Stromal cell of bone marrow (primary cell): ENCODE measurements at places on chromosomes 12 and 14.
A peak's percentile ranks its signal among the peaks of the same experiment; 100 is the strongest.

- DNase-seq, result no peak
Measured at GRCh38 chr12:122884860-122885259, 11.1 kb downstream of the VPS37B start.

DNA sequence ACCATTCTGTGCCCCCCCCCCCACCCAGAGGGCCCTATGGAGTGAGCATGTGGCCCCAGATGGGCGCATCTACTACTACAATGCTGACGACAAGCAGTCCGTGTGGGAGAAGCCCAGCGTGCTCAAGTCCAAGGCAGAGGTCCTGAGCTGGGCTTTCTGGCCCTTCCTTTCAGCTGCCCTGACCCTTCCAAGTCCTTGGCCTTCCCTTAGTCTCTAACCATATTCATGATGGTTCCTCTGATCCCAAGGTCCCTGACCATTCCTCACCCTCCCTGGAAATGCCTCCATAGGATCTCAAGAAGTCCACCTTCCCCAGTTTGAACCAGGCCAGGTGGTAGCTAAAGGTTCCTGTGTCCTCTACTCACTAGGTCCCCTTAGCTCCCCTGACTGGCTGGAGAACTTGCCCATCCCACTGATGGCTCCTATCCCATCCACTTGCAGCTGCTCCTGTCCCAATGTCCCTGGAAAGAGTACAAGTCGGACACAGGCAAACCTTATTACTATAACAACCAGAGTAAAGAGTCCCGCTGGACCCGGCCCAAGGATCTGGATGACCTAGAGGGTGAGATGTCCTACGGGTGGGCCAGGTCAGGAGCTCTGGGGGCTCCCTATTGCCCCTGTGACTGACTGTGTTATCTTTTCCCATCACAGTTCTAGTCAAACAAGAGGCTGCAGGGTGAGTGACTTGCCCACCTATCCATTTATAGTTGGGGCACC is 9.8 kb downstream of the PRPF40B start:
- no peak for DNase-seq

- no peak for DNase-seq
Measured at GRCh38 chr12:52946334-52946733, 2.6 kb upstream of the KRT18 start.

GRCh38 chr14:97594306-97594705 is 797.1 kb downstream of the VRK1 start:
- no peak for DNase-seq

GRCh38 chr14:36996133-36996856 is 176.1 kb downstream of the SLC25A21 start:
- DNase-seq, result peak; percentile 30

GRCh38 chr14:51845811-51846210 is 14.6 kb upstream of the GNG2 start:
- no peak for DNase-seq

- DNase-seq, result no peak
Measured at GRCh38 chr14:96881713-96882112, 84.5 kb downstream of the VRK1 start.

- no peak for DNase-seq
Measured at GRCh38 chr12:44848703-44849085, 27.4 kb downstream of the NELL2 start.

DNA sequence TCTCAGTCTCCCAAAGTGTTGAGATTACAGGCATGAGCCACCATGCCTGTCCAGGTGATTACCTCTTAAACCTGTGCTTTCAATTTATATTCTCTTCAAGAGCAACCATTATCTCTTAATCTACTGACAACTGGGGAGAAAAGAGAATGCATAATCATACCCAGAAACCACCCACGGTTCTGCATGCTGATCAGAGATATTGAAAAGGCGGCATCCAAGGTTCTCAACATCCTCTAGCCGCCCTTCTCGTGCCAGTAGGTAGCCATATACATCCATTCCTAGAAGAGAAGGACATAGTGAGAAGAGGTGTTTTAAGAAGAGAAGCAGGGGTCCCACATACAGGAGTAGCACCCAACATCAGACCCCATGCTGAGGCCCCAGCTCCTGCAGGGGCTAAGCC is 20.8 kb downstream of the ANAPC7 start:
- DNase-seq, result no peak

- DNase-seq, result no peak
Measured at GRCh38 chr12:78571953-78572352, 292.6 kb upstream of the SYT1 start.

DNA sequence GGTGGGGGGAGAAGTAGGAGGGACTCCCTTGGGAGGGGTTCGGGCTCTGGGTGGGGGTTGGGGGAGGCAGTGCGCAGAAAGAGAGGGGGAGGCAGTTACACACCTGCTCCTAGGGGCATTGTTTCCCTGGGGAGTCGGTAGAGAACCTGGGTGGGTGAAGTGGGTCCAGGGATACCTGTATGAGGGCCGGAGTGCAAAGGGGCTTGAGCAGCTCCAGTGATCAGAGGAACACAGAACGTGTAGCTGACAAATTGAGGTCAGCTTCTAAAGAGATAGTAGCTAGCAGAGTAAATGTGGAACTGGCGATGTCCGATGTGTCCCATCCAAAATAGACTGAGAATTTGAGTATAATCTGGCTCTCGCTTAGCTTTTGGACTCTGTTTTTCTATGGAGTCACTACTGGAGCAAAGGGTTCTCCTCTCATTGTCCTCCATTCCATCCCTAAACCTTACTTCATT is 502 bp downstream of the SMARCD1 start:
- no peak for DNase-seq

- no peak for DNase-seq
Measured at GRCh38 chr14:97976861-97977260, 1179.7 kb downstream of the VRK1 start.

DNA sequence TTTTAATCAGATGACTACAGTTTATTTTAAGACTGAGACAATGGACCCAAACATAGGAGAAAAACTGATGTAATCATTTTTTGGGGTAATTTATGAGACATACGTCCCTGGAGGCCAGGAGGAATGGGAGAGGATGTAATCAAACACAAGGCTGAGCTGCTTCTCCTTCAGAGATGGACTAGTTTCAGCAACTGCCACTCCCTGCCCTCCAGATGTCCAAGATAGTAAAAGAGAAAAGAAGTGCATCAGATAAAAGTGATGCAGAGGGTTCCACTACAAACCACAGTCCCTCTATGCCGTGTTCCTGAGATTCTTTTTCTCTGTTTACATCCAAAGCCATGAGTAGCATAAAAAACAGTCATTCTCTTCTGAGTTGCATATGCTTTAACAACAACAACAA is 101.1 kb downstream of the DACT1 start:
- no peak for DNase-seq

DNA sequence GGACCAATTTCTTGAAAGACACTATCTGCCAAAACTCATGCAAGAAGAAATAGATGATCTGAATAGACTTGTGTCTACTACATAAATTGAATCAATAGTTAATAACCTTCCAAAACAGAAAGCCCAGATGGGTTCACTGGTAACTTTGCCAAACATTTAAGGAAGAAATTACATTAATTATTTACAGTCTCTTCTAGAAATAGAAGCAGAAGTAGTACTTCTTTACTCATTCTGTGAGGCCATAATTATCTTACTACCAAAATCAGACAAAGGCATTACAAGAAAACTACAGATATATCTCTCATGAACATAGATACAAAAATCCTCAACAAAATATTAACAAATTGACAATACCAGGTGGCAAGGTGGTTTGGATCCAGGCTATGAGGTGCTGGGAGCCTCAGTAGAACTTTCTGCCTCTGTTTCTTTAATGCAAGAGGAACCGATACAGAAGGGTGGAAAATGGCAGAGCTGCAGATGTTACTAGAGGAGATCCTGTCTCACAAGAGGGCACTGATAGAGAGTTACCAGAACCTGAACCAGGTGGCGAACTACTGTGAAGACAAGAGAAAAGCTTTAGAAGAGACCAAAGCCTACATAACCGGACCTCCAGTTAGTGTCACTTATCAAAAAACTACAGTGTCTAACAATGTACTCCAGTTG is 33.7 kb upstream of the KTN1 start:
- DNase-seq, result no peak

DNA sequence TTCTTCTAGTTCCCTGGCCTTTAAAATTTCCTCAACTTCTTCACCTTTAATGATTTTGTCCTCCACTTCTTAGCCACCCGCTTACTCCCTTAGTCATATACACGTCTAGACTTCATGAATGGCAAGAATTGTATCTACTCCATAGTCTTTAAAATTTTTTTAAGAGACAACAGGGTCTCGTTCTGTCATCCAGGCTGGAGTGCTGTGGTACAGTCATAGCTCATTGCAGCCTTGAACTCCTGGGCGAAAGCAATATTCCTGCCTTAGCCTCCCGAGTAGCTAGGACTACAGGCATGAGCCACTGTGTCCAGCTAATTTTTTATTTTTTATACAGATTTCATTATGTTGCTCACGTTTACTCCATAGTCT is 47.9 kb downstream of the BBS10 start:
- no peak for DNase-seq

DNA sequence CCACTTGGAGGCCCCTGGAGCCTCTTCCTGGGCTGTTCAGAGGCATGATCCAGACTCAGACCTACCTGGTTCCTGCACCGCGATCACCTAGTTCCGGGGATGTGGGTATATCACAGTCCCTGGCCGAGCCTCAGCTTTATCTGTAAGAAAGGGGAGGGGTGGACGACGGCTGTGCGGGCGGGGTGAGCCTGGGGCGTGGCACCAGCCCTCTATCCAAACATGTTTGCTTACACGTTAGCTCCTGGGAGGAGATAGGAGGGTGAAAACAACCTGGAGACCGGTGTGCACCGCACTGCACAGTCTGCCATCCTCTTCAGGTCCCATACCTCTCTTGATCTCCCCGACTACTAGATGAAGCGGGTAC is 1.2 kb downstream of the ANKRD9 start:
- DNase-seq, result no peak

DNA sequence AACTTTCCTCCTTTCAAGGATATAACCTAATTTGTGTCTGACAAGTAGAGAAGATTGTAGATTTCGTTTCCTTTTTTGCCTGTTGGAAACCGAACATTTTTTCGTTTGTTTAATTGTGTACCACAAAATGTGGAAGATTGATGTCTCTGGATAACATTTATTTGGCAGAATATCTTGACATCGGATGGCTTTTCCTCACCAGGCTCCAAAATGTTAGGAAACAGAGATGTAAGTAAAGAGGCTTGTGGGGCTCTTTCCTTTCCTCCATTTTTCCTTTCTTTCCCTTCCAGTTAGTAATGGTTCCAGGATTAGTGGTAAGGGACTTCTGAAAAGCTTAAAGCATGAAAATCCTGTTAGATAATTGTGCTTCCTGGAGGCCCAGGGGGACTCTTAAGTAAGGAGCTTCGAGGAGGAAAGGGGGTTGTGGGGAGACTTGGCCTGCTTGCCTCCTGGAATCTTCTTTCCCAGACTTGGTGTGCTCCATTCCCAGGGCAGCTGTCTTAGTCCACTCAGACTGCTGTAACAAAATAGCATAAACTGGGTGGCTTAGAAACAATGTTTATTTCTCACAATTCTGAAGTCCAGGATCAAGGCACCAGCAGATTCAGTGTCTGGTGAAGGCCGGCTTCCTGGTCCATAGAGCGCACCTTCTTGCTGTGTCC is 243.1 kb upstream of the PWP1 start:
- DNase-seq, result no peak

GRCh38 chr12:103852498-103852997 is 11.5 kb upstream of the NT5DC3 start:
- DNase-seq, result peak; percentile 43

DNA sequence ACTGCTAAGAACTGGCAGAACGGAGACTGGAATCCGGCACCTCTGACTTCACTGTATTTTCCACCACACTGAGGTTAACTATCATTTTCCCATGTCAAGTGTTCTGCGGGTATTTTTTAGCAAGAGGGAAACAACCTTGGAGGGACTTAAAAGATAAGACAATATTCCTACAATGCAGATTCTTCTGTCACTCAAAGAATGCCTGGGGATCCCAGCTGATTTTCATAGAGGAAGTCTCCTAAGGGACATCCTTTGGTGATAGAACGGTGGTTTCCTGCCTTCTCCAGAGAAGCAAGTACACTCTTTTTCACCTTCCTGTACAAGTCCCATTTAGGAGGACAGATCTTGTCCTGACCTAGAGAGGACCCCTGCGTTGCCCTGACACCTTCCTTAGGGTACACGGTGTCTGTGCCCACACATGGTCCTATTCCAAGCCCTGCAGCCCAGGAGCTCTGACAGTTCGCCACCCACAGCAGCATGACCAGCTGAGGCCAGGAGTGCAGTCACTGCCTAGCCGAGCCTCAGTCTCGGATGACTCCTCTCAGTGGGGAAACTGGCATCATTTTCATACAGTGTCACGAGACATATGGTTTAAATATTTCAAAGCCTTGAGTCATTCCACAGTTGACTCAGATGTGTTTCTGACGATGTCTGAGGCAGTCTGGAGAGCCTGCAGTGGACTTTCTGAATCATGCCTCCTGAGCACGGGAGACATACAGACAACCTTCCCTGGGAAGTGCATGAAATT is 181.3 kb upstream of the FKBP4 start:
- DNase-seq, result peak; percentile 98

DNA sequence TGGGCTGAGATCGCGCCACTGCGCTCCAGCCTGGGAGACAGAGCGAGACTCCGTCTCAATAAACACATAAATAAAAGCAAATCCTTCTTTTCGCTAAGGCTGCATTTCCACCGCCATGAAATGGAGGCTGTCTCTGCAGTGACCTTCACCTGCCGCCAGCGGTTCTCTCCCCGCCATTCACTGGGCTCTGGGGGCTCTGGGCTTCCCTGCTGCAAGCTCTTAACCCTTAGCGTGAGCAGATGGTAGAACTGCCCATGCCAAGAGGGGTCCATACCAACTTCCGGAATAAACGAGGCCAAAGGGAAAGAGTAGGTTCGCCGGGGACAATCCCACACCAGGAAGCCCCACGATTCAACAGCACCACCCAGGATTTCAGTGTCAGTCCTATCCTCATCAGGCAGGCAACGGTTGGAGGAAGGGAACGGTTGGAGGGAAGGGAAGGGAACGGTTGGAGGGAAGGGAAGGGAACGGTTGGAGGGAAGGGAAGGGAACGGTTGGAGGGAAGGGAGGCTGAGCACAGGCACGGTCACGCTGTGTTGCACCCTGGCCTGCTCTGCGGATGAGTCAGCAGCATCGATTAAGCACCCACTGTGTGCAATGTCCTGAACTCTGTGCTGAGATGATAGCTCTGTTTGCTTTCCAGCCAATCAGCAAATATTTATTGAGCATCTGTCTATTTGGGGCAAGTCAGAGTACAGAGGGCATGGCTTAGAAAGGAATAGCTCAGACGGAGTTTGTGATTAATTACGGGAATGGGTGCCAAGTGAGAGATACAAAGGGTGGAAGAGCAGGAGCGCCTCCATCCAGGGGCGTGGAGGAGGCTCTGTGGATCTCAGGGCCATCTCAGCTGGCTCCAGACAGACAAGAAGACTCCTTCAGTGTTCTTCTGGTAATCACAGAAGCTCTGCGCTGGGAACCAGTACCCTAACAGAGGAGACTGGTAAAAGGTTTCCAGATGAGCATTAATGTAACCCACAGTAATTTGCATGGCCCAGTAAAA is 77.9 kb downstream of the NINJ2 start:
- no peak for DNase-seq

GRCh38 chr12:15580431-15580830 is 208.8 kb downstream of the EPS8 start:
- DNase-seq, result no peak

GRCh38 chr14:75832621-75833297 is 149.0 kb downstream of the TGFB3 start:
- no peak for DNase-seq

GRCh38 chr14:58978343-58978742 is 210.1 kb upstream of the DAAM1 start:
- no peak for DNase-seq
